ENCODE measurements at places on chromosomes 7 and 10. TPM values are rescaled to one million over a fixed set of nuclear protein-coding genes. Genes with fewer than 3 reads are reported as not detected.

DNA sequence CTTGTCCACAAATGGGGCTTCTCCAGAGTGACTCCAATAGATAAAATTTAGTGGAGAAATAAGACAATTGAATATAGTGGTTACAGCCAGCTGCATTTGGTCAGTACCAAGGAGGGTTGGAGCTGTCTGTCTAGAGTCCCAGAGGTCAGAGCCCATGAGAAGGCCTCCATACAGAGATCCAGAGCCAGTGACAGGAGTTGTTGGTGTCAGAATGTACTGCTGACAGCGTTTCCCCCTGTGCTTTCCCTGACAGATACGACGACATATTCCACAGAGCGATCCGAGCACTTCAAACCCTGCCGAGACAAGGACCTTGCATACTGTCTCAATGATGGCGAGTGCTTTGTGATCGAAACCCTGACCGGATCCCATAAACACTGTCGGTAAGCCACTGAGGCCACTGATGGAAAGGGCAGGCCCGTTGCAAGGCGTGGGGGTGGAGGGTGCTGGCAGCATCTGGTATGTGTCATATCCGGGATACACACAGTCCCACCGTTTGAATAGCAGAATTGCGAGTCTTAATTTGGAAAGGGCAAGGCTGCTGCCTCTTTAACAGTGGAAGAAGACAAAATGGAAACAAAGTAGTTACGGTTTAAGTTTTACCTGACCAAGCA, 483.6 kb downstream of the NRG3 start:
- no peaks in the 10 kb centered on the region for H3K27me3 ChIP-seq
- no peak for DNase-seq
- no peak overlapping the region for H3K27ac ChIP-seq
- no peaks in the 10 kb centered on the region for H3K36me3 ChIP-seq
- no peaks in the 10 kb centered on the region for H3K4me1 ChIP-seq

DNA sequence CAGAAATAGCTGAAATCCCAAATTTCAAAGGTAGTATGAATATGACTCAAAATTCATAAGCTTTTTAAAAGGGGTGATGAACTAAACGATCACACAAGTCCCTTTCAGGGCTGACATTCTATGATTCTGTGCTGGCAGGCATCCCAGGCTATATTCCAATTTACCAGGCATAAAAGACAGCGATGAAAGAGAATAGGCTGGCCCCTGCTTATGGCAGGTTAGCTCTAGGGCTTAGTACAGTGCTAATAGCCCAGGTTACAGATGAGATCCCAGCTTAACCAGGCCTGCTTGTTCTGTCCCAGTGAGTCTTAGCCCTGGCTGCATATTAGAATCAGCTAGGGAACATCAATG, 56.4 kb downstream of the CDHR3 start:
- no peak for DNase-seq
- no peaks in the 10 kb centered on the region for H3K36me3 ChIP-seq
- H3K4me1 ChIP-seq, result peaks cover 19% of the 10 kb centered on the region

- no peaks in the 10 kb centered on the region for H3K36me3 ChIP-seq
- H3K27me3 ChIP-seq, result no peaks in the 10 kb centered on the region
- H3K27ac ChIP-seq, result no peak overlapping the region
- DNase-seq, result no peak
Observed at GRCh38 chr7:123769371-123769770, 20.6 kb upstream of the WASL start.

DNA sequence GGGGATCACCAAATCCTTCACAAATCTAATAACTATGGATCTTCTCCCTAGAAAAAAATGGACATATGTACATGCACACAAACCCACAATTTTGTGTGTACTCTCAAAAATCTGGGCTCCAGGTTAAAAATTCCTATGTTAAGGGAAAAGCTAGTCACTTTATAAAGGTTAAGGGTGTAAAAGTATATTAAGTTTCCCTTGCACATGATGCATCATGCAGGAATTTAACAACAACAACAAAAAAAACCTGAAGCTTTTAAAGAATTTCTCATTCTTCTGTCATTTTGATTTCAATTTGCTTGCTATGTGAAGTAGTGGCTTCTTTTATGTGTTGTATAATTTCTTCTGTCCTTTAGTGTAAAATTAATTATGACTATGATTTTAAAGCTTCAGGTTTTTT, 123.7 kb downstream of the CNOT4 start:
- DNase-seq, result no peak
- H3K36me3 ChIP-seq, result no peaks in the 10 kb centered on the region
- no peaks in the 10 kb centered on the region for H3K27me3 ChIP-seq

DNA sequence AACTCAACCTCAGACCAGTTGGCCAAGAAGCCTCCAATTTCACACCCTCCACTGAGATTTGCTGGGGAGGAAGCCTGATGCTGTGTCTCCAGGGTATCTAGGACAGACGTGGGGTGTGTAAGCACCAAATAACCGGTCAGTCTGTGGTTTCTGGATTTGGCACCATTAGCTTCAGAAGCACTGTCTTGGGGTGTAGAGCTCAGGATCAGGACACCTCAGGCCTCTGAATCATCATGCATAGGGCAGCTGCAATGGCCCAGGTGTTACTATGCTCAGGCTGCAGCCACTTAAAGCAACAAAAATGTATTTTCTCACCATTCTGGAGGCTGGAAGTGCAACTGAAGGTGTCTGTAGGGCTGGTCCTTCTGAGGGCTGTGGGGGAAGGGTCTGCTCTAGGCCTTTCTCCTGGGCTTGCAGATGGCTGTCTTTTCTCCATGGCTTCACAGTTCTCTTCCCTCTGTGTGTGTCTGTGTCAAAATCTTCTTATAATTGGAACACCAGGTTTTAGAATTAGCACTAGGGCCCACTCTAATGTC, 73.4 kb upstream of the SEPHS1 start:
- DNase-seq, result no peak
- H3K4me3 ChIP-seq, result no peak overlapping the region
- no peaks in the 10 kb centered on the region for H3K36me3 ChIP-seq
- H3K27me3 ChIP-seq, result no peaks in the 10 kb centered on the region
- no peak overlapping the region for H3K27ac ChIP-seq

- no peaks in the 10 kb centered on the region for H3K27me3 ChIP-seq
- H3K4me3 ChIP-seq, result no peak overlapping the region
- H3K36me3 ChIP-seq, result peaks cover 75% of the 10 kb centered on the region
- DNase-seq, result no peak
- no peak overlapping the region for H3K27ac ChIP-seq
- no peaks in the 10 kb centered on the region for H3K4me1 ChIP-seq
Observed at GRCh38 chr7:21903020-21903786, 42.5 kb downstream of the CDCA7L start.

DNA sequence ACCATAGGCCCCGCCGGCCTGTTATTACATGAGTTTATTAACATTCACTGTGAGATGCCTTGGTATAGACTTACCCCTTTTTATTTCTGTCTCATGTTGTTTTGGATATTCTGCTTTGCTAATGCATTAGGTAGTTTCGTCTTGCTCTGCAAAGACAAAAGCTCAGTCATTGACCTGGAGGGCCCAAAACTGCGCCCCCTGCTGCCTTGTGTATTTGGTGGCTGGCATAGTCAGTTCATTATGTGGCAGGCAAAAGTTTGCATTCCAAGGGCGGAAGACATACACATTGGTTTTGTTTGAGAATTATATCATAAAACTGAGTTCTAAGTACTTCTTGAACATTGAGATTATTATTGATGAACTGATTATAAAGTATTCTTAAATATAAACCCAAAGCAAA, 372.5 kb downstream of the SDK1 start:
- H3K27me3 ChIP-seq, result no peaks in the 10 kb centered on the region
- no peaks in the 10 kb centered on the region for H3K36me3 ChIP-seq
- H3K4me3 ChIP-seq, result no peak overlapping the region
- no peak overlapping the region for H3K27ac ChIP-seq

DNA sequence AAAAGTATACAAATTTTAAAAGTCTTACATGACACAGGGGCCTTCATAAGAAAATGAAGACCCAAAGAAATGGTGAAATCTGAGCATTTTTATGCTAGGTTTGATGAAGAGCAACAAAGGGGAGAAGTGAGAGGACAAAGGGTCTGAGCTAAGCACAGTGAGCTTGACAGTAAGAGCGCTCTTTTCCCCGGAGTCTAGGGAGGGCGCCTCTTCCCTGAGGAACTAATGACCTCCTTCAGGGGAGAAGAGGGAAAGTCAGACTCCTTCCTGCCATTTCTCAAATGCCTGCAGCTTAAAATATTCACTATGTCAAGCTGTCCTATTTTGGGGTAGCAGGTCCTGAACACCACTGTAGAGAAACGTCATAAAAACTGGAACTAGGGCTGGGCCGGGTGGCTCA, 18.1 kb upstream of the PAXIP1 start:
- H3K36me3 ChIP-seq, result no peaks in the 10 kb centered on the region
- no peak overlapping the region for H3K4me3 ChIP-seq
- peak; percentile 42 for DNase-seq
- H3K27ac ChIP-seq, result no peak overlapping the region
- H3K4me1 ChIP-seq, result no peaks in the 10 kb centered on the region
- no peaks in the 10 kb centered on the region for H3K27me3 ChIP-seq

- H3K27ac ChIP-seq, result no peak overlapping the region
- no peaks in the 10 kb centered on the region for H3K27me3 ChIP-seq
- H3K4me3 ChIP-seq, result peak overlapping the region; percentile 77
- no peaks in the 10 kb centered on the region for H3K4me1 ChIP-seq
- no peaks in the 10 kb centered on the region for H3K36me3 ChIP-seq
Observed at GRCh38 chr10:91410638-91411371, 661 bp downstream of the HECTD2 start.

DNA sequence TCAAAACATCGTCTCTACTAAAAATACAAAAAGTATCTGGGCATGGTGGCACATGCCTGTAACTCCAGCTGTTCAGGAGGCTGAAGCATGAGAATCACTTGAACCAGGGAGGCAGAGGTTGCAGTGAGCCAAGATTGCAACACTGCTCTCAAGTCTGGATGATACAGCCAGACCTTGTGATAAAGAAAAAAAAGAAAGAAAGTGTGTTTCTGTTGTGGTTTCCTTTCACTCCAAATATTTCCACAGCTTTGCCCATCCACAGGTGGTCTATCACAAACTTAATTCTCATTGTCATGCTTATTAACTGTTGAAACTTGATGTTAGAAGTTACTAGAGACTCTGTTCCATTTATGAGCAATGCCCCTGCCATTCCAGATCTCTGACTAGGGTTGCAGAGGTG, 316.0 kb upstream of the SEMA3C start:
- DNase-seq, result no peak
- no peaks in the 10 kb centered on the region for H3K36me3 ChIP-seq
- H3K4me1 ChIP-seq, result no peaks in the 10 kb centered on the region
- no peak overlapping the region for H3K27ac ChIP-seq
- no peak overlapping the region for H3K4me3 ChIP-seq
- no peaks in the 10 kb centered on the region for H3K27me3 ChIP-seq

DNA sequence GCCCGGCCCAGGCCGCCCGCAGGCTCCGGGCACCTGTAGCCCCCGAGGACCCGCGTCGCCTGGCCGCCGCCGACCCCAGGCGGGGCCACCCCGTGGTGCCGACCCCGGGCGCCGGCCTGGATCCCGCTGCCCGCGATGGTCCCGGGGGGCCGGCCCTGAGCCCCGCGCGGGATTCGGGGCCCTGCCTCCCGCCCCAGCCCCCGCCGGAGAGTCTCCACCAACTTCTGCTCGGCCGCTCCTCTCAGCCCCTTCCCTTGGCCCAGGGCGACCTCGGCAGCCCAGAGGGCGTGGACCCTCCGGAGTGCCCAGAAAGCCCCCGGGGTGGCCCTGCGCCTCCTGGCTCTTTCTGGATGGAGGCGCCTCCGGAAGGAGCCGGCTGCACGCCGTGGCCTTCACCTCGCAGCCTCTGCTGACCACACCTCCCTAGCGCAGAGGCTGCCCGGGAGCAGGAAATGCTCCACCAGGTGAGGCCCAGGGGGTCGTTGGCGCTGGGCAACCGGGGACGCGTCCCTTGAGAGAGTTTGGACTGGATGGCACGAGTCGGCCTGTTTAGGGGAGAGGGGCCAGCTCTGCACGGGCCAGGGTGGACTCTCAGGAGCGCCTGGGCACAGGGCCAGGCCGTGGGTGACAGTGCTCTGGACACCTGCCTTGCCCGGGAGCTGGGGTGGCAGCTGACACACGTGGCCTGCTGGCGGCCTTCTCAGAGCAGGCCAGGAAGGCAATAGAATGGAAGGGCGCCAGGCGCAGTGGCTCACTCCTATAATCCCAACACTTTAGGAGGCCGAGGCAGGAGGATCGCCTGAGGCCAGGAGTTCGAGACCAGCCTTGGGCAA, 529 bp downstream of the ZNF853 start:
- no peaks in the 10 kb centered on the region for H3K27me3 ChIP-seq
- no peak for DNase-seq
- peak overlapping the region; percentile 66 for H3K4me3 ChIP-seq

- peak overlapping the region; percentile 74 for H3K27ac ChIP-seq
- H3K4me3 ChIP-seq, result no peak overlapping the region
- no peaks in the 10 kb centered on the region for H3K27me3 ChIP-seq
Observed at GRCh38 chr7:134028853-134029252, 98.3 kb upstream of the LRGUK start.

DNA sequence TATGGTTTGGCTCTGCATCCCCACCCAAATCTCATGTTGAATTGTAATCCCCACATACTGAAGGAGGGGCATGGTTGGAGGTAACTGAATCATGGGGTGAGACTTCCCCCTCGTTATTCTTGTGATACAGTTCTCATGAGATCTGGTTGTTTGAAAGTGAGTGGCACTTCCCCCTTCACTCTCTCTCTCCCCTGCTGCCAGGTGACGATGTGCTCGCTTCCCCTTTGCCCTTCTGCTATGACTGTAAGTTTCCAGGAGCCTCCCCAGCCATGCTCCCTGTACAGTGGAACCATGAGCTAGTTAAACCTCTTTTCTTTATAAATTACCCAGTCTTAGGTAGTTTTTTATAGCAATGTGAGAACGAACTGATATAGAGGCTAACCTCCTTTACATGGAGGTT, 16.6 kb downstream of the PLPP4 start:
- no peaks in the 10 kb centered on the region for H3K4me1 ChIP-seq
- no peaks in the 10 kb centered on the region for H3K27me3 ChIP-seq
- DNase-seq, result no peak
- no peaks in the 10 kb centered on the region for H3K36me3 ChIP-seq
- H3K4me3 ChIP-seq, result no peak overlapping the region

GRCh38 chr7:140581411-140581810, 59.2 kb downstream of the DENND2A start:
- no peaks in the 10 kb centered on the region for H3K27me3 ChIP-seq
- H3K4me3 ChIP-seq, result no peak overlapping the region
- H3K27ac ChIP-seq, result no peak overlapping the region
- no peaks in the 10 kb centered on the region for H3K36me3 ChIP-seq

Gene MLXIPL
- total RNA-seq, result 9.4 TPM

Gene GNGT1
- 0.26 TPM for total RNA-seq

Gene CYP2C19
- total RNA-seq, result not detected

Gene SYT15
- total RNA-seq, result 1.5 TPM

Gene ENTPD7
- total RNA-seq, result 14.3 TPM

Gene PPA1
- total RNA-seq, result 191 TPM

Gene CTAGE8
- not detected for total RNA-seq

Gene SHTN1
- 13.9 TPM for total RNA-seq

Gene DDX56
- 56.9 TPM for total RNA-seq

Gene ZDHHC6
- total RNA-seq, result 27.4 TPM

Gene TTYH3
- total RNA-seq, result 169 TPM

Gene ADARB2
- total RNA-seq, result 2.7 TPM

Gene SEC31B
- 4.1 TPM for total RNA-seq

Gene NPFFR1
- 0.06 TPM for total RNA-seq

Gene IDI2
- not detected for total RNA-seq

Gene MYL10
- total RNA-seq, result 0.44 TPM

Gene CRTAC1
- 0.91 TPM for total RNA-seq

Gene NAT16
- total RNA-seq, result 0.84 TPM

Gene ZNF853
- 5.5 TPM for total RNA-seq

Gene CFAP46
- total RNA-seq, result 4.8 TPM
